ENCODE measurements at places on chromosomes 16 and 17.

DNA sequence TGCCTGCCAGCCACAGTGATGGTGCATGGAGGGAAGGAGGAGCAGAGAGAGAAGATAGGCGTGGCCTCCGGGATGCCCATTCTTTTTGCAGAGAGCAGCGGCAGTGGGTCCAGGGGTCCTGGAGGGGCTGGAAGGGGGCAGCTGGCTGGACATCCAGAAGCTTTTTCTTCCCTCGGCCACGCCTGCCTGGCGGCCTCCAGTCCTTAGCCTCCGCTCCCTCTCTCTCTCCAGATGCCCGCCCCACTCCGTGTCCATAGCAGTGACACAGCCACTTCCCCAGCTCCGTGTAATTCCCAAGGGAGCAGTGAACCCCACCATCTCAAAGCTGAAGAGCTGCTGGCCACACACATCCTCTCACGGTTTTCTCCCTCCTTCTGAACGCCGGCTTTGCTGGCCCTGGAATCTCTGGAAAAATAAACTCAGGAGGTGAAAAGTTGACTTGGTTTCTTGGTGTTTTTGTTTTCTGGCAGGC lies 26.3 kb upstream of the CDC42EP4 start:
- DNase-seq = peak; percentile 49

DNA sequence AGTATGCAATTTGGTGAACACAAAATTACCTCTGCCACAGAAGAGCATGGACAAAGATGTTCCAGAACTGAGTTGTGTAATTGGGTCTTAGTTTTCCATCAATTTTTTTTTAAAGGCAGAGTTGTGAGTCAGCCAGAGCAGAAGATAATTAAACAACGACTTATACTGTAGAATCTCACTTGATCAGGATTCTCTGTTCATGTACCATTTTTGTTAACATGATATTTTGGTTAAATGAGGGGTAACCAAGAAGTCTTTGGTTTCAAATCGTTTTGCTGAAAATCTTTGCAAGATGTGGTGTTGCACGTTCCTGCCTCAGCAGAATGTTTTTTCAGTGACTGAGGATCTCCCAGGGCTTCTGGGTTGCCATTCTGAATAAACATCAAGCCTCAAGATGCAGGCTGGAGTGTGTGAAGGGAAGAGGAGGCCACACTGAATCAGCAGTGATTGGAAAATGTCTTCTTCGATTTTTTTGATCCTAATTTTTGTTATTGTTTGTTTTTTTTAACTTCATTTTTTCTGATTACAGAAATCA lies 232.6 kb upstream of the IRX3 start:
- no peak for DNase-seq

- no peak for DNase-seq
These were observed 14.6 kb downstream of the HOXB1 start for GRCh38 chr17:48515925-48516900.

DNA sequence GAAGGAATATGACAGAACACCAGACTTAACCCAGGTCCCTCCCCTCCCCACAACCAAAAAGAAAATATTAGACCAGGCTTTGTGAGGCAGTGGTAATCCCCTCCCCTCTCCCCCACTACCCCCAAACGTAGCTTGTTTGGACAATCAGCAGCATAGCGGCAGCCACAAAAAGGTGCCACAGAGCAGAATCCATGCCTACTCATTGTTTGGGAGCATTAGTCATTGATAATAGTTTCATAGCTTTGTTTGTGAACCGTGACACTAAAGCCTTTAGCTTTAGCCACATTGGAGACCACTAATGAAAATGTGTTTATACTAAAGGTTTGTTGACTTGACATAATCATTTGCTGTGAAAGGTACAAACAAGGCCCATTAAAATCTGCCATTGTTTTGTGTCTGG lies 65.1 kb downstream of the NUP93 start:
- no peak for DNase-seq

DNA sequence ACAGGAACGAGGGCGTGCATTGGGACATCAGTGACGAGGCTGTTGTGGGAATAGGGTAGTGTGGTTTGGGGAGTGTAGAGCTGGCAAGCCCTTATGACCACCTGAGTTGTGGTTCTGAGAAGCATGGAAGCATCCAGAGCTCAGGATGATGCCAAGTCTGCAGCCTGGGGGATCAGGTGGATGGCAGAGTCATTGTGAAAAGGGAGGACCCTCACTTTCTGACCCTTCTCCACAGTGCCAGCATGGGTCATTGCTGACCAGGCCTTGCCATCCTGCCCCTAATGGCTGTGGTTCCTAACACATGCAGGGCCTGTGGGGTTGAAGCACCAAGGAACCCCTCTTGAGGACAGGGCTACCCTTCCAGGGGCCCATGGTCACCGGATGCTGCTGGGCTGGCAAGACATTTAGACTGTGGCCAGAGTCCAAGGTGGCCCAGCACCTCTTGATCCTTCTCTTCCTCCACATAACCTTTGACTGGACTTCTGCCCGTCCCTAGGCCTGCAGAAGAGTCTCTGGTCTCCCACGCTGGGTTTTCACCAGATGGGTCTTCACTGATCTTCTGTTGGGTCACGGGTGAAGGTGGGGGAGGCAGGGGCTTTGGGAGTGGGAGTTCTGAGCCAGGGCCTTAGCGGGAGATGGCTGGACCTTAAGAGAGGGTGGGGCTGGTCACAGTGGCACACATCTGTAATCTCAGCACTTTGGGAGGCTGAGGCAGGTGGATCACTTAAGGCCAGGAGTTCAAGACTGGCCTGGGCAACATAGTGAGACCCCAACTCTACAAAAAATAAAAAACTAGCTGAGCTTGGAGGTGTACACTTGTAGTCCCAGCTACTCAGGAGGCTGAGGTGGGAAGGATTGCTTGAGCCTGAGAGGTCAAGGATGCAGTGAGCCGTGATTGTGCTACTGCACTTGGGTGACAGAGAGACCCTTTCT lies 2.0 kb upstream of the PLA2G15 start:
- no peak for DNase-seq

DNA sequence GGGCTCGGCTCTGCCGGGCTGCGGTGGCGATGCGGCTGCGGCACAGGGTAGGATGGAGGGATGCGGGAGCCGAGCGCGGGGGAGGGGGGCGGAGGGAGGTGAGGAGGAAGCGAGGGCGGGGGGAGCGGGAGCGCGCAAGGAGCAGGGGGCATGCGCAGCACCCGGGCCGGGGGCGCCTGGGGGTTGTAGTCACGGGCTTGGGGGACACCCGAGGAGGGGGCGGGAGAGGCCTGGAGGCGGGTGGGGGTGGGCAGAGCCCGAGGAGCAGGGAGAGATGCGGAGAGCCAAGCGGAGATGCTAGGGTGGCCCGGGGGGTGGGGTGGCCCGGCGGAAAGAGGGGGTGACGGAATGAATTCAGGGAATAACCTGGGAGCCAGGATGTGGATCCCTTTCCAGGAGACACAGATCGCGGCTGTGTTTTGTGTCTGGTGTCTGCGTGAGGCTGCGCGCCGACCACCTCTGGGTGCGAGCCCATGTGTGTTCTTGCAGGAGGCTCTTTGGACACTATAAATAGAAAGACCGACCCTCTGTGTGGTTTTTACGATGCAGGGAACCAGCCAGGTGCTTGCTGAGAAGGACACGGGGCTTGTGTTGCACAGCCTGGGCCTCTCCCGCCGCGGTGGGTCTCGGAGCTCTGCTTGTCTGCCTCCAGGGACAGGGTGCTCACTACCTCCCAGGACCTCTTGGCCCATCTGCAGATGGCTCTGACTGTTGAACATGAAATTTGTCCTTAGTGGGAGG lies at the start of gene STX1B:
STX1B (minus strand) TSS at position 54 of the 741 bp plus-strand sequence. CDS start 242 bp downstream, outside the sequence.
- peak; percentile 88 for DNase-seq

DNA sequence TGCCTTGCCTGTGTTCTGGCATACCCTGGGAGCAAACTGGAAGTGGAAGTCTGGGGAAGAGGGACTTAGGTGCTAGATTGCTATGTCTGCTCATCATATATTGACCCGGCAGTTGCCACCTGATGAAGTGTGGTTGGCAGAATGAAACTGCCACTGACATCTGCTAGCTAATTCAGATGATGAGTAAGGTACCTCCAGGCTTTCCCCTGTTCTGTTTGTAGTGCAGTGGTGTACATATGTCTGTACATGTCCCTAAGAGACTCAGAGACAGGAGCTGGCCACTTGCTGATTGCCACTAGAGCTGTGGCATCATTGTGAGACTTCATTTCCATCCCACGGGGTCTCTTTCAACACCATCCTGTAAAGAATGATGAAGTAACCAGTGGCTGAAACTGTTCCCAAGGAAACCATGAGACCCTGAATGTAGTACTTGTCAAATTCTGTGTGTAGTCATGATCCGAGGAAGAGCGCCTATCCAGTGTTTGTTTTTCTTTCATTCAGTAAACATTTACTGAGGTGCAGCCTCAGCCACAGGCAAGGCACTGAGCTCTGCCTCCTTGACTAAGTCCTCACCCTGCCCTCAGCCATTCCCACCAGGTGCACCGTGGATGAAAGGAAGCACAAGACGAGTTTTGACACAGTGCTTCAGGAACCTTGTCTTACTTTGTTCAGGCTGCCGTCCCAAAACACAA lies 13.2 kb downstream of the CLUAP1 start:
- no peak for DNase-seq

DNA sequence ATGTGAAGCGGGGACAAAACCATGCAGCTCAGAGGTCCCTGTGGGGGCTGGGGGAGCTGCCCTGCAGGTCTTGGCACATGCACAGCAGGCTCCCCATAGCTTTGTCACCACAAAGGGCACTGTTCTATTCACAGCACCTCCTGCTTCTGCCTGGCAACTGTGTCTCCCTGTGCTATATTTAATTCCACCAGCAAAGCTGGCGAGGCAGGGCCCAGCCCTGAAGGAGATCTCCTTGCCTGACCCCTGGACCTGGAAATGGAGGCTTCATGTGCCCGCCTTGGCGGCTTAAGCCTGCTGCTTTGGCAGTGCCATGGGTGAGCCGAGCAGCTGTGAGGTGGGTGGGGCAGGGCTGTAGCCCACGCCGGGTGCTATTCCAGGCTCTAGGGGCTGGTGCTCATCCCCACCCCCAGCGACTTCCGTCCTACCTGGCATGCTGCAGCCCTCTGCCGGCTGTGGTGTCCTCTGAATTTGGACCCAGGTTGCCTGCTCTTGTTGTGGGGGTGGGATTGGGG lies 6.8 kb downstream of the LDHD start:
- DNase-seq = no peak

DNA sequence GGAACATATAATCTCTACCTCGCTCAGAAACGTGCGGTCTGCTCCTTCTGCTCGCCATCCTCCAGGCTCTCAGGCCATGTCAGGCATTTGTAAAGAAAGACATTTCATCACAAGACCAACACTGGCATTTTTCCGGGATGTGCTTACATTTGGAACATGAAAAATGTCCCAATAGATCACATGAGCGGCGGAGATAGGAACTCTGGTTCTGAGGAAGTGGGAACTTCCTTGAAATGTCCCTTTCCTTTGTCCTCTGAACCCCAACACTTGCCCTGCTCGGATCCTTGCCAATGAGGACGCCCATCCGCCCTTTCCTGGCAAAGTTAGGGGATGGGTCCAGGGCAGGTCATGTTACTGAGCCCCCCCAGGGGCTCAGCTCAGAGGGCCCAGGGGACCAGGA lies 130.5 kb downstream of the MAF start:
- no peak for DNase-seq

GRCh38 chr16:53022374-53022773 lies 30.3 kb downstream of the CHD9NB start:
- peak; percentile 60 for DNase-seq

DNA sequence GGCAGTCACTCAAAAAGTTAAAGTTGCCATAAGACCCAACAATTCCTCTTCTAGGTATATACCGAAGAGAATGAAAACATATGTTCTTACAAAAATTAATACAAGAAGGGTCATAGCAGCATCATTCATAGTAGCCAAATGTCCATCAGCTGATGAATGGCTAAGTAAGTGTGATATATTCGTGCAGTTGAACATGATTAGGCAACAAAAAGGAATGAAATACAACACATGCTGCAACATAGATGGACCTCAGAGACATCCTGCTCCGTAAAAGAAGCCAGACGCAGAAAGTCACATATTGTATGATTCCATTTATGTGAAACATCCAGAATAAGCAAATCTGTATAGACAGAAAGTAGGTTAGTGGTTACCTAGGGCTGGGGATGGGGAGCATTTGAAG lies 229.4 kb upstream of the CACNG5 start:
- DNase-seq = no peak

DNA sequence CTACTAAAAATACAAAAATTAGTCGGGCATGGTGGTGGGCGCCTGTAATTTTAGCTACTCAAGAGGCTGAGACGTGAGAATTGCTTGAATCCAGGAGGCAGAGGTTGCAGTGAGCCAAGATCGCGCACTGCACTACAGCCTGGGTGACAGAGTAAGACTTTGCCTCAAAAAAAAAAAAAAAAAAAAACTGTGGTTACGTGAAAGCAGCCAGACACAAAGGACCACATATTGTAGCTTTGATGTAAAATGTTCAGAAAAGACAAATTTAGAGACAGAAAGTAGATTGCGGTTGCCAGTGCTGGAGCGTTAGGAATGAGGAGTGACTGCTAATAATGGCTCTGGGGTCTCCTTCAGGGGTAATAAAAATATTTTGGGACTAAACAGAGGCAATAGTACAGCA lies 4.0 kb upstream of the MEAK7 start:
- no peak for DNase-seq

DNA sequence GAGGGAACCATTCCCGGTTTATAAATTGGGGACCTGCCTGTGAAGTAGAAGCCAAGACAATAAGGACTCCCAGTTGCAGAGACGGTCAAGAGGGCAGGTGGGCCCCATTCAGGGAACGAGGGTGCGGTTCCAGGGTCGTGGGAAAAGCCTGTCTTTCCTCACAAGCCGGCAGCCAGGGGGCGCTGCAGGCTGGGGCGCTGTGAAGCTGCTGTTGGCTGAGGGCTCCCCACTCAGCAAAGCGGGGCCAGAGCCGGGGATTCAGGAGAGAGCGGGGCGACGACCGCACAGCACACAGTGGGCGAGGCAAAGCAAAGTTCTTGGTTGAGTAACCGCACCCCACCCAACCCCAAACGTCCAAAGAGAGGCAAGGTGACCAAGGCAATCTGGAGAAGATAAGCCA lies 24.9 kb downstream of the CDRT15 start:
- no peak for DNase-seq

- DNase-seq = peak; percentile 15
These were observed 51.6 kb downstream of the PMP22 start for GRCh38 chr17:15213381-15214087.

DNA sequence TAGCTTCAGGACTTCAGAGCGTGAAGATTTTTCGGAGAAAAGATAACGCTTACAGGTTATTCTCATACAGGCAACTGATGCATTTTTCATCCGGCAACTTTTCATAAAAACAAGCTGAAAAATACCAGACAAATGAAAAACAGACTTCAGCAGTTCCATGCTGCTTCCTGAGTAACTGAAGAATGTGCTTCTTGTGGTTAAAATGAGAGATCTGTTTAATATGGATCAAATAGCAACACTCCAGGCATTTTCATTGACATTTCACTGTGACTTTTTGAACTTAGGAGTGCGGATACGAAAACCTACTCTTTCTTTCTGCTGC lies 705 bp upstream of the PITPNC1 start:
- no peak for DNase-seq

GRCh38 chr17:8941980-8942622 lies 23.4 kb downstream of the PIK3R5 start:
- DNase-seq = no peak
